ENCODE measurements at places on chromosomes 7 and 10.

DNA sequence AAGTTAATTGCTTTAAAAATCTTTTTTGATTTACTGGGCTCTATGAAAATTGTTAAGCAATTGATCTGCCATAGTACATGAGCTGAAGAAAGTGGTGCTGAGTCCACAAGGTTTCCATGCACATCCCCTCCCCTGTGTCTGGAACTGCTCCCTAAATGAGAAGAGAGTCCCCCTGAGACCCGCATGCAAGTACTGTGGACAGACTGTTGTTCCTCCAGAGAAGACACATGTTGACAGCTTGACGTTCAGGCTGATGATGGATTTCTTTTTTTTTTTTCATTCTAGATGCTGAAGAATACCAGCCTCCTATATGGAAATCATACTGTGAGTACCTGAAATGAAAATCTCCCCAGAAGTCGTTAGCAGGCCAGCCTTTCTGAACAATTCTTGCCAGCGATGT, 159.8 kb downstream of the CHN2 start:
- no peak for DNase-seq

- no peak for DNase-seq
Measured at GRCh38 chr10:54133203-54133602, 667.8 kb downstream of the PCDH15 start.

DNA sequence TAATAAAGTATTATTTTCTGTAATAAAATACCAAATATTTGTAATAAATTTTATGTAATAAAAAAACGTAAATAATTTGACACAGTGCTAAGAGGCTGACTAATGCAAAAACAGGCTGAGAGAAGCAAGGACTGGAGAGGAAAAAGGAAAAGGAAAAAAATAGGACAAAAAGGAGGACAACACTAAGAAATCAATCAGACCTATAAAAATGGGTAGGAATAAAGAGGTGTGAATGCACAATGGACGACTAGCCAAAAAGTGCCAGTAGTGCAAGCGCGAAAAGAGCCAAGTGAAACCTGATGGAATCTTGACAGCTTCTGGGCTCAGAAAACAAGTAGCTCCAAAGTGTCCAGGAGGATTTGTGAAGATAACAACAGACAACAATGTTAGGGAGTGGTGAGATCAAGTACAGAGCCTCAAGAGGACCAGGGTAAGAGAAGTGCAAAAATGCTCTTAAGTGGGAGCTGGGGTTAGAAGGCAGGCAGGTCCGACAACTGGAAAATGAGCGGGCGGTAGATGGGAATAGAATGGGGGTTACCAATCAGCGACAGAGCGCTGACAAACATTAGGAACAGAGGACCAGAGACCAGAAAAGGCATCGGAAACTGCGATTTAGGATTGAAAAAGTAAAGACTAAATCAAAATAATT, 1.2 kb downstream of the BRAF start:
- peak; percentile 60 for DNase-seq

- DNase-seq: no peak
Measured at GRCh38 chr7:50507898-50508470, 57.2 kb downstream of the DDC start.

GRCh38 chr10:114577133-114577532, 80.9 kb downstream of the ABLIM1 start:
- no peak for DNase-seq

DNA sequence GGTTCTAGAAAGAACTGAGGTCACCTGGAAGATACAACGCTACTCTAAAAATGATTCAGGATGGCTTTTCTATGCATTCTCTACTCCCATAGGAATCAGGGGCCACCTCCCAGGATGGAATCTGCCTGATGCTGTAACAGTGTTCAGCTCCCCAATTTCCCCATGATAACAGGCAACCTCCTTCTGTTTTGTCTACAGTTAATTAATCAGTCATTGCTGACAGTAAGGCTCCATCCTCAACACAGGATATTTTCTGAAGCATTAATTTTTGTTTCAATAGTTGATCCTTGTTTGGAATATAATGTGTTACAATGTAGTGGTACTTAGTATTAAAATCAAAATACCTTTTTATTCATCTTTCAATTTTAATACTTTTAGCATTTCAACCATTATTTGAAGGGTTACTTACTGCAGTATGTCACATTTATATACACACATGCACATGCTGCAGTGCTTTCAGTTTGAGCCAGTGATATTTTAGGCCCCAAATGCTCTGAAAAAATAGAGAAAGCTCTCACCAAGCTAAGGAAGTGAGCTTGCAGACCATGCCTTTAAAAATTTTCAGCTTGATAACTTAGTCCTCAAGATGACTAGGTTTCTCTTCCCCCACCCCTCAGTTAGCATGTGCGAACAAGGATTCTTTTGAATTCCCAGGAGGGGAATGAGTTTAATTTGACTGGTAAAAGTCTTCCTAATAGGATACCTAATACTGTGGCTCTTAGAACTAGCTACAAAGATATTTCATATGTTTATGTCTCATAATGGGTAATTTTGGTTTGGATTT, 592 bp upstream of the PIK3CG start:
- DNase-seq: no peak

GRCh38 chr10:49767752-49768151, 5.6 kb upstream of the OGDHL start:
- DNase-seq: no peak

DNA sequence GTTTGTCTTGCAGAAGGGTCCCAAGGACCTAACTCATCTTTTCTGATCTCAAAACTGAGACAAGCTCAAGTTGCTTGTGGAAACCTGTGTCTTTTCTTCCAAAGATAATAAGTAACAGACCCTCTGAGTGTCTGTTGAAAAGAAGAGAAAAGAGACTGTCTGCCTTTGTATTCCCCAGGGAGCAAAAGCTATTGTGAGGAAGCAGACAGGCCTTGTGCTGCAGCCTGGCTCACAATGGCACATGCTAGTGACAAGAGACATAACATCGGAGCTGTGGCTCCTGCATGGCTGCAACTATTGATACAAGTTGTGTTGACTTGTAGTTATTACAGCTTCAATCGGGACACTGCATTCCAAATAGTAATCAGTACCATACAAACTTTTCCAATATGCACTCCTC, 202.9 kb downstream of the DKK1 start:
- peak; percentile 19 for DNase-seq

GRCh38 chr10:103125323-103126267, 67.5 kb downstream of the NT5C2 start:
- no peak for DNase-seq

GRCh38 chr10:30433306-30433729, 666 bp upstream of the MAP3K8 start:
- DNase-seq: peak; percentile 60

DNA sequence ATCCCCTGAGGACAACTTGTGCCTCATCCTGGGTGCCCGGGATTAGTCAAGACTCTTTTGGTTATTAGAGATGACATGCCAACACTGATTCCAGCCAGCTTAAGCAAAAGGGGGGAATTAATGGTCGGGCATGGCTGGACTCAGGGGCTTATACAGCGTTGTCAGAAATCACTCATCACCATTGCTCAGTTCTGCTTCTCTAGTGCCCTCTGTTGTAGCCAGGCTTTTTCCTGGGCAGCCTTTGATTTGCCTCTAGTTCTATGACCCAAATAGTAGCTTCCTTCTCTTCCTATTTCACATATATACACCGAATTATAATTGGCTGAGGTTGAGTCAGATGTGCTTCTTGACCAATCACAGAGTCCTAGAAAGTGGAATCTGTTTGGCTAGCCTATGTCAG, 192.0 kb upstream of the HABP2 start:
- DNase-seq: no peak

DNA sequence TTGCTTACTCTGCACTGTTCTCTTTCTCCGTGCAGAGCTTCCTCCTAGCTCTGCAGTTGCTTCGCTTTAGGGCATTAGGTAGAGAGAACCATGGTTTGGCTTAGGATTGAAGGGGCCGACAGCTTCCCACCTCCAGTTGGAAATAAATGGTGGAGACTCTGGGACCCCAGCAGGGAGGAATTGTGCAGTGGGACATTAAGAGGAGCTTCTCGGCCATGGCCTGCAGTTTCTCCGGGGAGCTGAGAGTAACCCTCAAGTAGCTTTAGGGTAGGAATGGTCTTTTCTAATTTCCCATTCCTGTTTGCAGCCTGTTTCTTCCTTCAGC, 1.2 kb downstream of the SUFU start:
- no peak for DNase-seq

DNA sequence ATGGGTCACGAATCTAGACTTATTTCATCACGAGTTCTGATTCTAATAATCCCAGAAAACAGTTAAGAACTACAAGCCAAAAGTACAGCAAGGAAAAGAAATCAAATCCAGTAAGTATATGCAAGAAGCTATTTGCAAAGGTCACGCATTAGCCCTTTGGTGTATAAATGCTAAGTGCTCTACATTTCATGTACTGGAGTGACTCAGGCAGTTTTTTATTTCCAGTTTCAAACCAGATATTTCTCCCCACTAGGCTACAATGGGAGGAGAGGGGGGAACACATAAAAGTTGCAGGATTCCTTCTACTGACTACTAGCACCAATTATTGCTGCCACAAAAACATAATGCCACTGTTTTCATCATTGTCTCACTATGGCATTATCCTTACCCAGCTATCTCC, 148.0 kb downstream of the NRCAM start:
- no peak for DNase-seq
